ENCODE measurements at places on chromosomes 11 and 22. TPM values are rescaled to one million over a fixed set of nuclear protein-coding genes. Genes with fewer than 3 reads are reported as not detected.
A peak's percentile ranks its signal among the peaks of the same experiment; 100 is the strongest.

DNA sequence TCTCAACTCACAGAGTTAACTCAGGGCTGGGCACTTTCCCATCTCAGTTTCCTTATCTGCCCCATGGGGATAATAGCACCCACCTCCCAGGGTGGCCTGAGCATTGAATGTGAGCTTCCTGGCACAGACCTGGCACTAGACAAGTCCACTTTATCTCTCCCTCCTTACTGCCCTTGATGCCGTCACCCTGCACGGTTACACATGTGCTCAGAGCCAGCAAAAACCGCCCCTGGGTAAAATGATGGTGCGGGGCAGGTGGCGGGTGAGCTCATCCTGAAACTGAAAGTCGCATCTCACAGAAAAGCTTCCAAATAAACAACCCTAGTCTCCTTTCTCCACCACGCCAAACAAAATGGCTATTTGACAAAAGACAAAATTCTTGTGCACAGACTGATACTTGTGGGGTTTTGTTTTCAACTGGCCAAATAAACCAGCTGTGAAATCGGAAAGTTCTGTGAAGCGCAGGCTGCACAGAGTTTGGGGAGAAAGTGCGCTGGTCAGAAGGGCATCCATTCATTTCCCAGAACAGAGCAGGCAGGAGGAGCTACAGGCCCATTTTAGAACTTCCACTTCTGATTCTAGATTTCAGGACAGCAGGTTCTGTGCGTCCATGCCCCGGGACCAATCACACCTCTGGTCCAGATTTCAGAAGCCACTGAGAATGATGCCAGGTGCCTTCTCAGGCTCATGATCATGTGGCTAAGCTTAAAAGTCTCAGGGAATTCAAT is 138.1 kb downstream of the SHANK2 start:
- H3K27ac ChIP-seq, result no peak overlapping the region
- no peaks in the 10 kb centered on the region for H3K27me3 ChIP-seq
- peaks cover 4% of the 10 kb centered on the region for H3K36me3 ChIP-seq

GRCh38 chr11:98277251-98277912 is 743.4 kb upstream of the CNTN5 start:
- H3K27ac ChIP-seq, result no peak overlapping the region
- H3K27me3 ChIP-seq, result no peaks in the 10 kb centered on the region
- no peak overlapping the region for H3K4me3 ChIP-seq
- DNase-seq, result no peak
- no peaks in the 10 kb centered on the region for H3K4me1 ChIP-seq

- no peak for DNase-seq
- H3K27me3 ChIP-seq, result no peaks in the 10 kb centered on the region
- no peak overlapping the region for H3K4me3 ChIP-seq
- no peaks in the 10 kb centered on the region for H3K36me3 ChIP-seq
These were observed 237.6 kb downstream of the OR4A5 start for GRCh38 chr11:54944211-54944610.

DNA sequence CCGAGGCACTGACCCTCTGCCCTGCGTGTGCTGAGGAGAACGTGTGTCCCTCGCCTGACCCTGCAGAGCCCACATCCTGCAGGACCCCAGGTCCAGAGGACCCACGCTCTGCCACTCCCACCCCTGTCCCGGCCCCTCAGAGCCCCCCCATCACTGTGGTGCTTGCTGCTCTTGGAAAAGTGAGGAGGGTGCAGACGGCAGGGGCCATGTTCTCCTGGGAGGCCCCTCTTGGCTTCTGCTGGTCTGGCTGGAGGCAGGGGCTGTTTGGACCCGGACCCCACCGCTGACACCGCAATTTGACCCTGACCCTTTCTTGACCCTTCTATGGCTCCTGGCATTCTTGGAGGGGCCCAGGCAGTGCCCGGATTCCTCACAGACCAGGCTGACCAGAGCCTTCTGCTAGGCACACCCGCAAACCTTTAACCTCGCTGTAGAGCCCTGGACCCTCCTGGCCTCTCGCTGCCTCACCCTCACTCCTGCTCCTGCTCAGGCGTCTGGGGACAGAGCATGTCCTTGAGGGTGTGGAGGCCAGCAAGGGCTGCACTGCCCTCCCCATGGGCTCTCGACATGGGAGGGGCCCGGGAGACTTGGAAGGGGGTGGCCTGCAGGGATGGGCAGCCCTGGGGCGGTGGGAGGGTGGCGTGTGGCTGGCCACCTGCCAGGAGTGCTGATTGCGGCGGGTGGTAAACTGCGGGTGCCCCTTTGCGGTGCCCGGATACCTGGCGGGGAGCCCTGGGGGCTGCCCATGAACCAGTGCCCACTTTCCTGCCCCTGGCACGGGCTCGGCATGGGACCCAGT is 37.0 kb upstream of the MUC5AC start:
- no peak overlapping the region for H3K27ac ChIP-seq
- no peaks in the 10 kb centered on the region for H3K27me3 ChIP-seq
- DNase-seq, result no peak
- no peaks in the 10 kb centered on the region for H3K4me1 ChIP-seq

The LYVE1 gene
- total RNA-seq, result 6.9 TPM

The SOX10 gene
- not detected for total RNA-seq

The AGBL2 gene
- total RNA-seq, result 5.3 TPM

DNA sequence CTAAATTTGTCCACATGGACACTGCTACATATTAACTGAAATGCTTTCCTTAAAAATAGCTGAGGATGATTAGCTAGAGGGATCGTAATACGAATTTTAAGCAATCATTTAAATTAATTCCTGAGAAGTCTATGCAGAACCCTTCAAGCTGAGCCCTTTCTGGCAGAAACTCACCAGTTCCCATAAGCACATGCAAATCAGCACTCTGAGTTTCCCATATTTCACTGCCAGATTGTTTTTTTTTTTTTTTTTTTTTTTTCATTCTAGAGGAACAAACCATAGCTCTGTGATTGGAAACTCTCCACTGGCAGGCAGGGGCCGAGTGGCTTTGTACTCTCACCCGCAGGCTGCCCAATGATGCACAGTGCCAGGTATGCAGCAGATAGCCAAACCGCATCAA is 145.6 kb downstream of the EFCAB6 start:
- H3K36me3 ChIP-seq, result no peaks in the 10 kb centered on the region
- no peak overlapping the region for H3K4me3 ChIP-seq
- H3K27me3 ChIP-seq, result no peaks in the 10 kb centered on the region
- no peaks in the 10 kb centered on the region for H3K4me1 ChIP-seq

The KLHDC7B gene
- total RNA-seq, result not detected

DNA sequence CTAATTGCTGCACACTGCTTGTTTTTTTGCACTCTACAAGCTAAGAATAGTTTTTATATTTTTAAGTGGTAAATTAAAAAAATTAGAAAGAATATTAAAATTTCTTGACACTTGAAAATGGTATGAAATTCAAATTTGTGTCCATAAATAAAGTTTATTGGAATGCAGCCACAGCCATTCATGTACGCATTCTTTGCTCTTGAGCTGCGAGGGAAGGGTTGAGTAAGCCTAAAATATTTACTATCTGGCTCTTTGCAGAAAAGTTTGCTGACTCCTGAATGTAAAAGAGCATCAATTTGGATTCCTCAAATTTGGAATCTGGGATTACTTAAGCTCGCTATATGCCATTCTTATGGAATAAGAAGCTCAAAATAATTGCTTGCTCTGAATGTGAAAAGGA is 3.4 kb upstream of the ADAMTS8 start:
- H3K4me1 ChIP-seq, result peaks cover 22% of the 10 kb centered on the region
- no peaks in the 10 kb centered on the region for H3K36me3 ChIP-seq
- no peak overlapping the region for H3K27ac ChIP-seq
- H3K27me3 ChIP-seq, result peaks cover 18% of the 10 kb centered on the region

GRCh38 chr11:70068345-70068744 is 9.8 kb upstream of the ANO1 start:
- H3K4me3 ChIP-seq, result no peak overlapping the region
- H3K36me3 ChIP-seq, result no peaks in the 10 kb centered on the region
- no peaks in the 10 kb centered on the region for H3K27me3 ChIP-seq
- no peak overlapping the region for H3K27ac ChIP-seq
- H3K4me1 ChIP-seq, result peaks cover 10% of the 10 kb centered on the region

DNA sequence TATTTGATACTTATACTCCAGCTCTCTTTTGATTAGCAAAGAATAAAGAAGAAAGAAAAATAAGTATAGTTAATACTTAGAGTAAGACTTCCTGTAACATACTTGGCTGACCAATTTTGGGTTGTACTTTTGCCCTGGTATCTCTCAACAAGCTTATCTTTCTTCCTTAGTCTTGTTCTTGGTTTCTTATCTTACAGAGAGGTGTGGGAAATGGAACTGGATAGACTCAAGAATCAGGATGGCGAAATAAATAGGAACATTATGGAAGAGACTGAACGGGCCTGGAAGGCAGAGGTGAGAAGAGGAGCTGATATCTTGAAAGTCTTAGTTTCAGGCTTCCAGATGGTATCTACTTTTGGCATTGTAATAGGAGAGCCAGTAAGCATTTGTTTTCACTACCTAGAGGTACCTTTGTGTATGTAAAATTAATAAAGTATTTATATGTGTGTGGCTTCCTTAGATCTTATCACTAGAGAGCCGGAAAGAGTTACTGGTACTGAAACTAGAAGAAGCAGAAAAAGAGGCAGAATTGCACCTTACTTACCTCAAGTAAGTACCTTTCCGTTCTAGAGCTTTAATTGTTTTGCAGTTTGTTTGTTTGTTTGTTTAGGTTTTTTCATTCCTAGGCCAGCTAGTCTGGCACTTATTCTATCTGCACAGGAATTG is 11.3 kb upstream of the BACE1-AS start:
- peaks cover 17% of the 10 kb centered on the region for H3K4me1 ChIP-seq
- no peaks in the 10 kb centered on the region for H3K27me3 ChIP-seq
- no peak overlapping the region for H3K4me3 ChIP-seq
- no peak overlapping the region for H3K27ac ChIP-seq
- H3K36me3 ChIP-seq, result no peaks in the 10 kb centered on the region

DNA sequence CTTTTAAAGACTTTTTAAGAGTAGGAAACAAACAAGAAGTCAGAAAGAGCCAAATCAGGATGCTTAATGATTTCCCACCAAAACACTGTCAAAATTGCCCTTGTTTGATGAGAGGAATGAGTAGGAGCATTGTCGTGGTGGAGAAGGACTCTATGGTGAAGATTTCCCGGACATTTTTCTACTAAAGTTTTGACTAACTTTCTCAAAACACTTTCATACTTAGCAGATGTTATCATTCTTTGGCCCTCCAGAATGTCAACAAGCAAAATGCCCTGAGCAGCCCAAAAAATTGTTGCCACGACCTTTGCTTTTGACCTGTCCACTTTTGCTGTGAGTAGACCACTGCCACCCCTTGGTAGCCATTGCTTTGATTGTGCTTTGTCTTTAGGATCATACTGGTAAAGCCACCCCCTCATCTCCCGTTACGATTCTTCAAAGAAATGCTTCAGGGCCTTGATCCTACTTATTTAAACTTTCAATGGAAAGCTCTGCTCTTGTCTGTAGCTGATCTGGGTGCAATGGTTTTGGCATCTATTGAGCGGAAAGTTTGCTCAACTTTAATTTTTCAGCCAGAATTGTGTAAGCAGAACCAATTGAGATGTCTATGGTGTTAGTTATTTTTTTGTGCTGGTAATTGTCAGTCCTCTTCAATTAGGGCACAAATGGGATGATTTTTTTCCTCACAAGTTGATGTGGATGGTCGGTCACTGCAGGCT is 67.2 kb downstream of the ADM start:
- no peaks in the 10 kb centered on the region for H3K36me3 ChIP-seq
- H3K27me3 ChIP-seq, result no peaks in the 10 kb centered on the region
- no peak for DNase-seq

DNA sequence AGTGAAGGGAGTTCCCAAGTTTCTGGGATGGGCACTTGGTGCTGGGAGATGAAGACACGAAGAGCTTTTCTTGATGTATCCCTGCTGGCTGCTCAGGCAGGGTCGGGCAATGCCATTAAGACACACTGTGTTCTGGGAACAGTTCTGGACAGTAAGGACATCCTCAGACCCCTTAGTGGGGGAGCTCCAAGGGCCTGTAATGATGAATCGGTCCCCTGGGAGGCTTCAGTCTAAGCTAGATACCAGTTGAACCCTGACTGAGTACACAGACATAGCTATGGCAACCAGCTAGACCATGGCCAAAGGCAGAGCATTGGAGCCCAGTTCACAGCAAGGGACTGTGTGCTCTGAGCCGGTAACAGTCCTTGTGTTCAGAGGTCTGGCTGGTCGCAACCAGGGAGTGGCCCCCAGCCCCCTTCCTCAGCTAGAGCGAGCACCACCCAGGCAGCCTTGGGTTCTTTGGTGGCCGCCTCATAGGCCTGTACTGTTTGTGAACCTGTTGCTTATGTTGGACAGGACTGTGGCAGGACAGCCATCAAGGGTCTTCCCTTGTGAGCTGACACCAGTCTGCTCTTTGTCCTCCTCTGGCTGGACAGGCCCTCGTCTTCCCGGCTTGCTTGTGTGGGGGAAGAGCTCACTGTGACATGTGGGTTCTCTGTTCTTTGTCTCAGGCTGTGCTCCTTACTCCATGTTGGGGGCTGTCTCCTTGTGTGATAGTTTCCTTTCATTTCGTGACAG is 25.0 kb downstream of the MED15 start:
- H3K4me1 ChIP-seq, result peaks cover 23% of the 10 kb centered on the region
- peaks cover 2% of the 10 kb centered on the region for H3K36me3 ChIP-seq
- no peak for DNase-seq
- H3K4me3 ChIP-seq, result no peak overlapping the region
- no peaks in the 10 kb centered on the region for H3K27me3 ChIP-seq

DNA sequence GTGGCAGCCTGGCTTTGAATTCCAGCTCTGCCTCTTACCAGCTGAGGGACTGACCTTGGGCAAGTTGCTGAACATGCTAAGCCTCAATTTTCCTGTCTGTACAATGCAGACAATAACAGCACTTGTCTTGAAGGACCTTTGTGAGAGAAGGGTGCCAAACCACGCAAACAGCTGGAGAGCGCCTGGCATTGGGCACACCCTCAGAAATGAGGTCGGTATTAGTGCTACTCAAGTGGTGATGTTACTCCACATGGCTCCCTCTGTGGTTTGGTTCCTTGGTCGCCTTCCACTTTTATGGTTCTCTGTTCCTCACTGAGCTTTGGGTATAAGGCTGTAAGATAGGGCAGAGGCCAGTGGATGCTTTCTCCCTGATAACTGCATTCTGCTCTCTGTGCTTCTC is 8.2 kb downstream of the UBASH3B start:
- no peak overlapping the region for H3K27ac ChIP-seq
- DNase-seq, result no peak
- no peaks in the 10 kb centered on the region for H3K4me1 ChIP-seq
- H3K27me3 ChIP-seq, result no peaks in the 10 kb centered on the region
- no peak overlapping the region for H3K4me3 ChIP-seq

- peaks cover 80% of the 10 kb centered on the region for H3K4me1 ChIP-seq
- no peak overlapping the region for H3K4me3 ChIP-seq
- DNase-seq, result peak; percentile 67
- H3K27me3 ChIP-seq, result no peaks in the 10 kb centered on the region
- peak overlapping the region; percentile 89 for H3K27ac ChIP-seq
- peaks cover 2% of the 10 kb centered on the region for H3K36me3 ChIP-seq
These were observed 2.7 kb downstream of the FREY1 start for GRCh38 chr11:45904309-45904915.

The ARHGAP42 gene
- 4.7 TPM for total RNA-seq

- DNase-seq, result peak; percentile 41
- H3K27ac ChIP-seq, result peak overlapping the region; percentile 94
- H3K4me3 ChIP-seq, result no peak overlapping the region
- H3K36me3 ChIP-seq, result no peaks in the 10 kb centered on the region
- H3K27me3 ChIP-seq, result no peaks in the 10 kb centered on the region
These were observed 1.1 kb downstream of the SLC43A3 start for GRCh38 chr11:57425565-57426438.

Data from body of pancreas (tissue), 4 donors.